ENCODE measurements at places on chromosomes 13 and 19.

GRCh38 chr13:37905736-37906135, 36.2 kb upstream of the TRPC4 start:
- no peak for DNase-seq

- no peak for DNase-seq
Measured at GRCh38 chr13:113660066-113660465, 2.1 kb upstream of the ATP4B start.

DNA sequence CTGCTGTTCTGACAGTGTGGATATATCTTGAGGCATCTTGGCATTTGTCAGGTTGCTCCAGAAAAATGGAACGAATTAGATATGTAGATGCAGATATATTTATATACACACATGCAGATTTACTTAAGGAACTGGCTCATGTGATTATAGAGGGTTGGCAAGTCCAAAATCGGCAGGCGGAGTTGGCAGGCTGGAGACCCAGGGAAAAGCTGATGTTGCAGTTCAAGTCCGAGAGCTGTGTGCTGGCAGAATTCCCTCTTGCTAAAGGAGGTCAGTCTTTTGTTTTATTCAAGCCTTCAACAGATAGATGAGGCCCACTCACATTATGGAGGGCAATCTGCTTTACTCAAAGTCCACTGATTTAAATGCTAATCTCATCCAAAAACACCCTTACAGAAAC, 24.4 kb upstream of the CSNK1A1L start:
- DNase-seq, result no peak

DNA sequence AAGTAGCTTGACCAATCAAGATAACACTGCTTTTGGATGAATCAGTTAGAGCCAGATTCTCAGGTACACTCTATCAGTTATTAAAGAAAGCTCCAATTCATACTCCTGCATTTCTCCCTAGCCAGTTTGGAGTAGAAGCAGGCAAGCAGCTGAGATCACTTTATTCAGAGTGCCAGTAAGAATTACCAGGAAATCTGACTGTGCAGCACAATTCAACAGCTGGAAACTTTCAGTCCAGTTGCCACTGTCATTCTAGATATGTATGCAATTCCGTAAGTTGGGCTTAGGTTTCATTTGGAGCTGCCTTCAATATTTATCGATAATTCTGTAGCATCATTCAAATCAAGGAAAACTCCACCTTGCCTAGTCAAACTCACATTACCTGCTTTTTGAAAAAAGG, 2625.6 kb upstream of the PCDH20 start:
- DNase-seq, result no peak

GRCh38 chr13:105139048-105139379, 1396.4 kb downstream of the EFNB2 start:
- no peak for DNase-seq

DNA sequence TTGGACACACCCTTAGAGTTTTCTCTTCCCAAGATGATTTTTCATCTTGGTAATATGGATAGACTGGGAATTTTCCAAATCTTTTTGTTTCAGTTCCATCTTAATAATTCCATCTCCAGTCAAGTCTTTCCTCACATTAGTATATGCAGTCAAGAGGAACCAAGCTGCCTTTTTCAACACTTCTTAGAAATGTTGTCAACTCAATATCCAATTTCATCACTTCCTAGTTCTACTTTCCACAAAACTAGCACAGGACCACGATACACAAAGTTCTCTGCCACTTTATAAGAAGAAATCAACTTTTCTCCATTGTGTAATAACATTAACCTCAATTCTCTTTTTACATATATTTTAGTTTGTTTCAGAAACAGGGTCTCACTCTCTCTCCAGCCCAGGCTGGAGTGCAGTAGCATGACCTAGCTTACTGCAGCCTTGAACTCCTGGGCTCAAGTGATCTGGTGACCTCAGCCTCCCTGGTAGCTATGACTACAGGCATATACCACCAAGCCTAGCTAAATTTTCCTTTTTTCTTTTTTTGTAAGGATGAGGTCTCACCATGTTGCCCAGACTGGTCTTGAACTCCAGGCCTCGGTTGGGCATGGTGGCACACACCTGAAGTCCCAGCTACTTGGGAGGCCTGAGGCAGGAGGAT, 15.5 kb downstream of the ZNF443 start:
- DNase-seq, result no peak

DNA sequence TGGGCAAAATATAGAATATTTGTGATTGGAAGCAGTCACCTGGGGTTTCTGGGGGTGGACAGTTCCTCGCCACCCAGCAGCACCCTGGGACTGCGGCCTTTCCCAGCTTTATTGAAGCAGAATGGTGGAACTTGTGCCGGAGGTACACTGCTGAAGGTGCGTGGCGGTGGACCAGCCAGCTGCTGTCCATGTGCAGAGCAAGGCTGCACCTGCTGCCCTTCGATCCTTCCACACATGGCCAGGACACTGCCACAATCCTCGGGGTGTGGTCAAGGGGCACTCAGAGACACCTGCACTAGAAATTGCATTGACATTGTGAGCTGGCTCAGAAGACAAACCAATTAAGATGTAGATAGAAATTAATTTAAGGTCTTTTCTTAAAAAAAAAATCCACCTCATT, 11.4 kb upstream of the GPI start:
- DNase-seq, result no peak

- no peak for DNase-seq
Measured at GRCh38 chr19:4713384-4713951, 10.2 kb downstream of the DPP9 start.

DNA sequence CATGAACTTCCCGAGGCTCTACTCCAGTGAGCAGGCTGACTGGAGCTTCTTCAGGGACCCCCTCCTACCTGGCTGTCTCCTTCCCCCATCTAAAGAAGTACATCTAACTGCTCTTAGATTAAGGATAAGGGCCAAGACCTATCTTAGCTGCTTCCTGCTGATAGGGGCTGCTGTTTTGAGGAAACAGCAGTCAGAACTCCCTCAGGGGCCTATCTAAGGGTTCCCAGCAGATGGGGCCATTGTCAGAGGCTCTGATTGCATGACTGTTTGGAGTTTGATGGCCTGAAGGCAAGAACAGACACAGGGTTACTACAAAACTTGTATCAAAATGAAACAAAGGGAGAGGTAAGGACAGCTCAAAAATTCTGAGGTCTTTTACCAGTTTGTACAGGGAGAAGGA, 2636.9 kb upstream of the PCDH20 start:
- no peak for DNase-seq

DNA sequence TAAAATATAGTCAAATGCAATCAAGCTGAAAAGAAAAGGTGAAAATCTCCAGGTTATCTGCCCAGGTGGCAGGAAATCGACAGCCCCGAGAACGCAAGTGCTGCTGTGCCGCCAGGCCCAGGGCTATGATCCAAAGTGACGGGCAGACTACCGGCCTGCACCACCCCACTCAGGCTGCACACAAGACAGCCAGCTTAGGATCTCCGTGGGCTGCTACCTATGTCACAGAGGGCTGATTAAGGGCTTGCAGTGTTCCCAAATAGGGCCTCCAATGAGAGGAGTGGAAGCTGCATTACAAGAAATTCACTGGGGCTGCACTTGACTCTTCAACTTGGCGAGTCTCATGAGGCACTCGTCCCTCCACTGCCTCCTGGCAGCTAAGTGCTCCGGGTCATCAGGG, 121.8 kb downstream of the CRYL1 start:
- no peak for DNase-seq

- no peak for DNase-seq
Measured at GRCh38 chr19:32176591-32176990, 168.8 kb upstream of the ZNF507 start.

DNA sequence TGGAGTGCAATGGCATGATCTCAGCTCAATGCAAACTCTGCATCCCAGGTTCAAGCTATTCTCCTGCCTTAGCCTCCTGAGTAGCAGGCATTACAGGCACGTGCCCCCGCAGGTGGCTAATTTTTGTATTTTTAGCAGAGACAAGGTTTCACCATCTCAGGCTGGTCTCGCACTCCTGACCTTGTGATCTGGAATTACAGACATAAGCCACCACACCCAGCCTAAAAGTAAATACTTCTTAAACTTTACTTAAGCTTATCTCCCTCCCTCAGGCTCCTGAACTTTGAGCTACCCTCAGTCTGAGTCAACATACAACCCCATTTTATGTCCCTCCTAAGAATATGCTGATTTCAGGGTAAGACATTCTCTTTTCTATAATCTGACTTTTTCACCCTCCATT, 66.1 kb downstream of the ZNF486 start:
- DNase-seq, result no peak

- no peak for DNase-seq
Measured at GRCh38 chr19:7918615-7919421, 1.3 kb upstream of the SNAPC2 start.

DNA sequence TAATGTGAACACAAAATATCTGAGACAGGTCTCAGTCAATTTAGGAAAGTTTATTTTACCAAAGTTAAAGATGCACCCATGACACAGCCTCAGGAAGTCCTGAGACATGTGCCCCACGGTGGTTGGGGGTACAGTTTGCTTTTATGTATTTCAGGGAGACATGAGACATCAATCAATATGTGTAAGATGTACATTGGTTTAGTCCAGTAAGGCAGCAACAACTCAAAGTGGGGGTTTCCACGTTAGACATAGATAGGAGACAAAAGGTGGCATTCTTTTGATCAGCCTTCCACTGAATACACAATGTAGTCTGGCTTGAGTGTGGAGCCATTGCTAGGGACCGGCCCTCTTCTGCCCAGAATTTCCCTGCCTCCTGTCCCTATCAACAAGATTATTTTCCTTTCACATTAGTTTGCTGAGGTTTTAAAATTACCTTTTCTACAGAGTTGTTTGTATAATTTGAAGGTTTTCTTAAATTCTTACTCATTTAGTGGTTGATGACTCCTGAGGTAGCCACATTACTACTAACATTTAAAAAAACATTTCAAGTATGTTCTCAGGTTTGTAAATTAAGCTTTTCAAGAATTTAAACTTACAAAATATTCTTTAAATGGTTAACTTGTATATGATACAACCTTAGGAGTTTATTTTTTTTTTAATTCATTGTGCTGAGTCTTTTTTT, 33.2 kb downstream of the RNASEH2B start:
- DNase-seq, result no peak

DNA sequence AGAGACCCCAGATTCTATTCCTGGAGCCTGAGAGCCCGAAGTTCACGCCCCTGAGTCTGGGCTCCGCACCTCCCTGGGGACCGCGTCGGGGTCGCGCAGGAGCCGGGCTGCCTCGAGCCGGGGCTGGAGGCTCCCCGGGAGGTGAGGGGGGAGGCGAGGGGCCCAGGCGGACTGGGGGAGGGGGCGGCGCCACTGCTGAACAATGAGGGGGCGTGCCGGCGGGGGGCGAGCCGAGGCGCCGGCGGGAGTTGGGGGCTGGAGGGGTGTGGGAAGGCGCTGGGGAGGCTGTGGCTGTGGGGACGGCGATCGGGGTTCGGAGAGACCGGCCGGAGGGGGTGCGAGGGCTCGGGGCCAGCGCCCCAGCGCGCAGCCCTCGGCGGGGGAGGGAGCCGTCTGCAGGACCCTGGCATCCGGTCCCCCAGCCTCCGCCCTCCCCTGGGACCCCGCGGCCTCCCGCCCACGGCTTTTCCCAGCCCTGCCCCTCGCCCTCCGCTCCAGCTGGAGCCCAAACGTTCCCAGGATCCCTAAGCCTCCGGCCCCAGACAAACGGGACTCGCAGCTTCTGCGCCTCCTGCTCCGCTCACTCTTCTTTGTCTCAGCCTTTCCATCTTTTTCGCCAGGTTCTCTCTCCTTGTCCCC, 922 bp downstream of the PLEKHG2 start:
- peak; percentile 30 for DNase-seq

DNA sequence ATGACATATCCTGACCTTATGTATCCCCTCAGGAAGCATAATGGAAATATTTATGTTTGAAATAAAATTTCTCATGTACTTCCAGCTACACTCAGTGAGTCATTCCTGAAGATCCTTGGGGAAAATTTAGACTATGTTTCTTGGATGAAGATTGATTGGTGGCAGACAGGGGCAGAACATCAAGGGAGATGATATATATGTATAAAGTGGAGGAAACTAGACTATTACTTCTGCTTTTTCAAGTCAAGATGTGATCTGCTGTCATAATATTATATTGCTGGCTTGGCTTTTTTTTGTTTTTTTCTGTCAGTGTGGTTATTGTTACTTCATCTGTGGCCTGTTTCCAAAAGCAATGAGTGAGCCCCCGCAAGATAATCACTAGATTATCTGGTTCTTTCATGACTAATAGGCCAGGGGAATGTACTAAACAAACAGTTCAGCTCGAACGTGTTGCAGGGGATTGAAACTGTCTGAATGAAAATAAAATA, 87.2 kb upstream of the TNFSF11 start:
- DNase-seq, result no peak

DNA sequence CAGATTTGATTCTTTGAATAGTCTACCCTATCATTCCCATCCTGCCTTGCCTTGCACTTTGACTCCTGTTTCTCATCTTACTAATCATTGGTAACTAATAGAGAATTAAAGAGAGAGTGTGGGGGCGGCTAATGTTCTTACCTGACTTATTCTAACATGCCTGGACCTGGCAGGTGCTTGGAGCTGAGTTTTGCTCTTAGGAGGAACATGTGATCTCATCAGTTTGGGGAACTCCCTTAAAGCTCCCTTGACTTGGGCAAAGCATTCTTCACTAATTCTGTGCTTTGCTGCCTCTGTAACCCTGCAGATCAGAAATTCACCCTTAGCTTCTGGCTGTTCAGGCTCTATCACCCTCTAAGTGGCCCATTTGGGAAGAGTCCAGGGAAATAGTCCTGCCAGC, 861.1 kb downstream of the GPC5 start:
- no peak for DNase-seq

- DNase-seq, result no peak
Measured at GRCh38 chr19:47353307-47353712, 4.2 kb downstream of the DHX34 start.

- no peak for DNase-seq
Measured at GRCh38 chr13:32370805-32371204, 55.5 kb downstream of the BRCA2 start.

DNA sequence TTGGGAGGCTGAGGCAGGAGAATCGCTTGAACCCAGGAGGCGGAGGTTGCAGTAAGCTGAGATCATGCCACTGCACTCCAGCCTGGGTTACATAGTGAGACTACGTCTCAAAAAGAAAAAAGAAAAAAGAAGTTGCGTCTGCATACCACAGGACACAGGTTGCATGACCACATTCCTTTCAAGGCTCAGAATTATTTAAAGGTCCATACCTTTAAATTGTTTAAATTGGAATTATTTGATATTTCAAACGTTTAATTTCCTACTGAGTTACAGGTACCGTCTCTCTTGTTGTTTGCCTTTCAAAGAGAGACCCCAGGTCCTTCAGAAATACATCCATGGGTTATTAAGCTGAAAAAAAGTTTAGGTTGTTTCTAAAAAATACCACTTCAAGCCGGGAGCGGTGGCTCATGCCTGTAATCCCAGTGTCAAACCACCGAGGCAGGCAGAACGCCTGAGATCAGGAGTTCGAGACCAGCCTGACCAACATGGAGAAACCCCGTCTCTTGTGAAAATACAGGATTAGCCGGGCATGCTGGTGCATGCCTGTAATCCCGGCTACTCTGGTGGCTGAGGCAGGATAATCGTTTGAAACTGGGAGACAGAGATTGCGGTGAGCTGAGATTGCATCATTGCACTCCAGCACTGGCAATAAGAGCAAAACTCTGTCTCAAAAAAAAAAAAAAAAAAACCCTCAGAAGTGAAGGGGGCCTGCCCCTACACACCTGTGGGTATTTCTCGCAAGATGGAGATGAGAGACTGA, 18.6 kb downstream of the ZNF816 start:
- DNase-seq, result no peak

Measured in effector CD8-positive, alpha-beta T cell (primary cell).